Transverse colon (tissue), 4 donors: ENCODE measurements at places on chromosomes 2 and 18. TPM values are rescaled to one million over a fixed set of nuclear protein-coding genes. Genes with fewer than 3 reads are reported as not detected.

GRCh38 chr2:74461187-74462053, 3.2 kb downstream of the WBP1 start:
- no peak for DNase-seq

- DNase-seq, result no peak
Measured at GRCh38 chr2:240733803-240734495, 42.3 kb downstream of the AQP12A start.

- DNase-seq, result no peak
Measured at GRCh38 chr2:25453199-25453905, 111.6 kb upstream of the DNMT3A start.

- no peak for DNase-seq
Measured at GRCh38 chr18:59833785-59834184, 66.0 kb upstream of the PMAIP1 start.

KCNS3 gene
- total RNA-seq, result 48.6 TPM

GRCh38 chr18:25239581-25240419, 112.2 kb downstream of the ZNF521 start:
- no peak for DNase-seq

DNA sequence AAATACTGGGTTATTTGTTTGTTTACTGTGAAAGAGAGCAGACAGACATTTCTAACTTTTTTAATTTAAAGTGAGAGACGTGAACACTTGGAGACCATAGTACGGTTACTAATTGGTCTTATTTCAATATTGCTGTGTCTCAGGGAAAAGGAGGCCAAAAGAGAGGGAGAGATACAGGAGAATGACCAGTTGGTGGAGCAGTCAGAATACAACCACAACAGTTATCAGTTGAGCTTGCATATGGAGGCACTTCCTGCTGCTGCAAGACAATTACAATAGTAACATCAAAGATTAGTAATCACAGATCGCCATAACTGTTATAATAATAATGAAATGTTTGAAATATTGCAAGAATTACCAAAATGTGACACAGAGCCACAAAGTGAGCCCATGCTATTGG, 58.2 kb downstream of the TWSG1 start:
- DNase-seq, result no peak

DNA sequence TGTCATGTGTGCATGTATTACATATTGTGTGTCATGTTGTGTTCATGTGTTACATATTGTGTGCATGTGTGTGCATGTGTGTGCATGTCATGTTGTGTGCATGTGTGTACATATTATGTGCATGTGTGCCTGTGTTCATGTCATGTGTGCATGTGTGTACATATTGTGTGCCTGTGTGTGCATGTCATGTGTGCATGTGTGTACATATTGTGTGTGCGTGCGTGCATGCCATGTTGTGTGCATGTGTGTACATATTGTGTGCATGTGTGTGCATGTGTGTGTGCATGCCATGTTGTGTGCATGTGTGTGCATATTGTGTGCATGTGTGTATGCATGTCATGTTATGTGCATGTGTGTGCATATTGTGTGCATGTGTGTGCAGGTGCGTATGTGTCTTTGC, 267.1 kb downstream of the EIPR1 start:
- DNase-seq, result no peak

SKOR2 gene
- total RNA-seq, result not detected

DNA sequence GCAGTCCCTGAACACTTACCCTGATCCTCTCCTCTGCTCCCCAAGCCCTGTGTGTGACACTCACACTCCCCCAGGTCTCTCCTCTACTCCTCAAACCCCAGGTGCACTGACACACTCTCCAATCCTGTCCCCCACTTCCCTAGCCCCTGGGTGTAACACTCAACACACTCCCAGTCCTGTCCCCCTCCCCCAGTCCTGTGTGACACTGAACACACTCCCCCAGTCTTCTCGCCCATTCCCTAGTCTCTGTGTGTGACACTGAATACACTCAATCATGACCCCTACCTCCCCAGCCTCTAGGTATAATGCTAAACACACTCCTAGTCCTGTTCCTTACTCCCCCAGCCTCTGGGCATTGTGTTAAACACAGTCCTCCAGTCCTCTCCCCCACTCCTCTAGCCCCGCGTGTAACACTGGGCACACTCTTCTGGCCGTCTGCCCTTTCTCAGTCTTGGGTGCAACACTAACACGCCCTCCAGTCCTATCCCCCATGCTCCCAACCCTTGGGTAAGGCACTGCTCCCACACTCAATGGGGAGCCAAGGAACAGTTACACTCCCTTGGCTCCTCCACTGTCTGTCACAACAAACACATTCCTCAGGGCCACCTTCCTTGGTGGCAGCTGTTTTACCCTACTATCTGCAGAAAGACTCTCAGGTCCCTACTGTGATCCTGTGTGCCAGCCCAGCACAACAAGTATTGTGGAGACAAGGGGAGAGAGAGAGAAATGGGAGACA, 82.5 kb upstream of the PKDCC start:
- DNase-seq, result no peak

DNA sequence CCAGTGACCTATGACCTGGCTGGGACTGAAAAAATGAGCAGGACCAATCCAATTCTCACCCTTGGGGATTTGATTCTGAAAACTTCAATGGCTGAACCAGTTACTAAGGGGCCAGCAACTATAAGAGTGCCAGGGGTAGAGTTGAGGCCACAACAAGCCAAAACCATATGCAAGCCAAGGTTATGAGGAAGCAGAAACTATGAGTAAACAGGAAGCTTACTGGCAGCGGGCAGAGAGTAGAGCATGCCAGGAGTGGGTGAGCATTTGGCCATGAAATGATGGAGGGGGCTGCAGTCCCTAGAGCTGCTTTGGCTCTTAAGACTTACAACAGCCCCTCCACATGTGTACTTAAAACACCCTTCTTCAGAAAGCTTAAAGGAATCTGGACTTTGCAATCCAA, 82.4 kb downstream of the RBMS1 start:
- DNase-seq, result no peak

- DNase-seq, result no peak
Measured at GRCh38 chr2:128172191-128172590, 81.2 kb downstream of the UGGT1 start.

DNA sequence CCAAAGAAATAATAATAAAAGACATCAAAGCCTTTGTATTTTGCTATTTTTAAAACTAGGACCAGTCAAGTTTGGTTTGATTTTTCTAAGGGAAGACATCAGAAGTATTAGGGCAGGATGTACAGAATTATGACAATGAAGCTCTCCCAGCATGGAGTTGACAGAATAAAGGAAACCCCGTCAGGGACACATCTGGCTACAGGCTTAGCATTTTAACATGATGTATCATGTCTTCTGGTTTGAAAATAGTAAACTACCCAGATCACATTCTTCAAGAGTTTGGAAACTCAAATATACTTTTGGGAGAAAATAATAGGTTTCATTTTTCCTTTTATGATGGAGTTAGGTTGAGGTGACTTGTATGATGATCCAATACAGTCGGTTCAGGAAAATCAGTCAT, 552.0 kb upstream of the CDH2 start:
- no peak for DNase-seq

OTOS gene
- total RNA-seq, result not detected

NETO1 gene
- not detected for total RNA-seq

GRCh38 chr2:61537277-61537949, 743 bp downstream of the XPO1 start:
- peak; percentile 41 for DNase-seq

DNA sequence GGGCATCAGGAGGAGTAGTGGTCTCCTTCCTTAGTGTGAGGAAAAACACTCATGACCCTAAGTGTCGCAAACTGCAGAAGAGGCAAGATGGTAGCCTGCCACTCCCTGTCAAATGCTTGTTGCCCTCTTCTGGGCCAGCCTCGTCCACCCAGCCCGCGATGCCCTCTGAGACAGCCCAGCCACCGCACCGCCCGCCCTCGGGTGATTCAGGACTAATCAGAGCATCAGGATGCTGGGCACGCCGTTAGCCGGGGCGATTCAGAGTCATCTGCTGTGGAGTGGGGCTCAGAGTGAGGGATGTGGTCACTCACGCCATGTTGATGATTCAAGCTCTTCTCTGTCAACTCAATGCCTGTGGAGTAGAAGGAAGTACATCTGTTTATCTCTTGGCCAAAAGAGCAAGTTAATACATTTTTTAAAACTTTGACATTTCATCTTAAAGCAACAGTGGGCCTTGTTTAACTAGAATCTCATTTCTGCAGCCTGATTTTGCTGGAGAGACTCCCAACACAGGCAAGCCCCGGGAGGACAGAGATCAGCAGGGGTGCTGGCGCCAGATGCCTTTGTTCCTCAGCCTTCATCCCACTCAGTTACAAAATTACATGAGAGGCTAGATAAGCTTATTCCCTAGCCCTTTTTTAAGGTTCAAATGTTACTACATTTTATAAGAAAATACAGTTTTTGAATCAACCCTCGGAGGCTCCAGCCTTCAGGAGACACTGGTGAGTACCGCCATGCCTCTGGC, 79.0 kb downstream of the TMEM18 start:
- no peak for DNase-seq
